ENCODE measurements at places on chromosomes 12 and 14. TPM values are rescaled to one million over a fixed set of nuclear protein-coding genes. Genes with fewer than 3 reads are reported as not detected.

KRT86 gene
- total RNA-seq = 0.48 TPM

WNT1 gene
- not detected for total RNA-seq

LRR1 gene
- 40.1 TPM for total RNA-seq

FITM1 gene
- total RNA-seq = not detected

SLC25A29 gene
- 10.9 TPM for total RNA-seq
